ENCODE measurements at places on chromosomes 4 and X. TPM values are rescaled to one million over a fixed set of nuclear protein-coding genes. Genes with fewer than 3 reads are reported as not detected.

PAGE1 gene
- total RNA-seq: not detected

FDCSP gene
- total RNA-seq: not detected

DLG3 gene
- total RNA-seq: 23.6 TPM

IL13RA1 gene
- 23.5 TPM for total RNA-seq

GAGE2A gene
- total RNA-seq: not detected

NPFFR2 gene
- total RNA-seq: 0.79 TPM

SPANXN3 gene
- not detected for total RNA-seq

POLN gene
- 2.8 TPM for total RNA-seq

EOLA2 gene
- 18.8 TPM for total RNA-seq

HTRA3 gene
- 56.8 TPM for total RNA-seq

POU3F4 gene
- total RNA-seq: not detected

USO1 gene
- 95.0 TPM for total RNA-seq

HSFX4 gene
- total RNA-seq: not detected

ZCCHC18 gene
- not detected for total RNA-seq

GK2 gene
- not detected for total RNA-seq

KLHL4 gene
- total RNA-seq: 16.1 TPM

SMIM20 gene
- total RNA-seq: 23.7 TPM

HSFX3 gene
- total RNA-seq: not detected

CSAG2 gene
- not detected for total RNA-seq

CDX4 gene
- not detected for total RNA-seq

CENPI gene
- 6.3 TPM for total RNA-seq

SMIM31 gene
- not detected for total RNA-seq

KLHL13 gene
- 0.11 TPM for total RNA-seq
